ENCODE measurements at places on chromosomes 7 and 10.

- no peak for DNase-seq
Observed at GRCh38 chr10:101354328-101355071, 535 bp downstream of the BTRC start.

DNA sequence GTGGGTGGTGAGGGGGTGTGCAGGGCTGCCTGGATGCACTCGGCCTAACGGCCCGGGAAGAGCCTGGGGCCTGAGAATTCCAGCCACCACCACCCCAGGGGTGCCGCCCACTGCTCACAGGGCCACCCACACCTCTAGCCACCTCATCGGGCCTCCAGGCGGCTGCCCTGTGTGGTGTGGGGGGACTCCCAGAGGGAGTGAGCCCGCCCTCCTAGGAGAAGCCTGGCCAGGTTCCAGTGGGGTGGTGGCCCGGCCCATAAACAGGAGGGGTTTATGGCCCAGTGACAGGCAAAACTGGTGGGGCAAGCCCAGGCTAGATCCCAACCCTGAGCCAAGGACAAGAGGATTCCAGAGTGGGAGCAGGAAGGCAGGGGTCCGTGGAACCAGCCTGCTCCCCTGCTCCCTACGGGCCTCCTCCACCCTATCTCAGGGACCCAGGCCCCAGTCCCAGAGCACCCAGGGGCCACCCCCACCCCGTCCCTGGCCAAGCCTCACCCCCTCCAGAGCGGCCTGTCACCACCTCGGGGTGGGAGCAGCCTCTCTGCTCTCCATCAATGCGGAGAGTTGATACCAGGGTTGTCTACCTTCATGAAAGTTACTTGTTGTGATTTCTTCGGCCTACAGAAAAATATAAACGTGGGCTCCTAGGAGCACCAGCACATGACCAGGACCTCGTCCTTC lies 20.2 kb upstream of the PDGFA start:
- DNase-seq: no peak

DNA sequence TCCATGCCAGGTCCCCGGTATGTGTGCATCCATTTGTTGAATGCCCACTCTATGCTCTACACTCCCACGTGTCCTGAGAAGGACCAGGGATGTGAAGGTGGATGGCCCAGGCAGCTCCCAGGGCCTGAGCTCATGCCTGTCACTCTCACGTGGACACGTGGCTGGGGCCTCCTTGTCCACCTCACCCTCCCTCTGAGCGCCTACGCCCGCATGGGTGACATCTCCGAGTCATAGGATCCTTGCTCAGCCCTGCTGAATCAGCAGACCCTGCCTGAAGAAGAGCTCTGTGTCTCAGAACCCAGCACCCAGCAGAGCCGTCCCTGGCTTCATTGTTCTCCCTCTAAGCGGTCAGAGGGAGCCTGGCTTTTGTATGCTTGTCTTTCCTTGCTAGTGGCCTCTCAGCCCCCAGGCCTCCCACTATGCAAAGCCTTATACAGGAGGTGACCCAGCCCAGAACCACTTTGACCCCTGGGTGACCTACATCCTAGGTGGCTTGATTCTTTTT lies 107.9 kb upstream of the PPIF start:
- DNase-seq: no peak

GRCh38 chr10:19178675-19179074 lies 130.1 kb downstream of the MALRD1 start:
- DNase-seq: no peak

DNA sequence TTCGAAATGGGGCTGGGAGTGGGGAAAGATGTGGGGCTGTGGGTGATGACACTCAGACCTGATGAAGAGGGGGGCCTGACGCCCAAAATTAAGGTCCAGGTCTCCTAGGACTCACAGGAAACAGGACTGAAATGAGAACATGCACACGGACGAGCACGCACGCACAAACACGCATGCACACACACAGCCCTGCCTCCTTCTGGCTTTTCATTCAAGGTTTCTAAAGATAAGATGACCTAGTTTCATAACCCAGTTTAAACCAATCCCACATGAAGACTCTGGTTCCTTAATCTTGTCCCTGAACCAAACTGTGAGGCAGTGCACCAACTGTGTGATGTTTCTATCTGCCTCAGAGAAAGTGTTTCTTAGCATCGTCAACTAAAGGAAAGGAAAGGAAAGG lies 162.0 kb downstream of the DGKI start:
- DNase-seq: no peak

DNA sequence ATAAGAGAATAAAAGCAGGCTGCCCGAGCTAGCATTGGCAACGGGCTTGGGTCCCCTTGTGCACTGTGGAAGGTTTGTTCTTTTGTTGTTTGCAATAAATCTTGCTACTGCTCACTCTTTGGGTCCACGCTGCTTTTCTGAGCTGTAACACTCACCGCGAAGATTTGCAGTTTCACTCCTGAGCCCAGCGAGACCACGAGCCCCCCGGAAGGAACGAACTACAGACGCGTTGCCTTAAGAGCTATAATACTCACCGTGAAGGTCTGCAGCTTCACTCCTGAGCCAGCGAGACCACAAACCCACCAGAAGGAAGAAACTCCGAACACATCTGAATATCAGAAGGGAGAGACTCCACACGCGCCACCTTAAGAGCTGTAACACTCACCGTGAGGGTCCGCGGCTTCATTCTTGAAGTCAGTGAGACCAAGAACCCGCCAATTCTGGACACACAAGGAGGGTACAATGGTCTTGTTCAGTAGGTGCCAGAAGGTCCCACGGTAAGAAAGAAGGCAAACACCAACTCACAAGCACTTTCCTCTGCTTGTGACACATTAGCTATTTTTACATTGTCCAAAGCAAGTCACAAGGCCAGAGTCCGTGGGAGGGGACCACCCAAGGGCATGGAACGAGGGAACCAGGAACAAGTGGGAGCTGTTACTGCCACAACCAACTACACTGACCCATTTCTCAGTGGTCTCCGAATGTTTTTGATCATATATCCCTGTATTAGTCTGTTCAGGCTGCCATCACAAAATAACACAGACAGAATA lies 29.2 kb upstream of the CACUL1 start:
- DNase-seq: no peak

GRCh38 chr7:151871904-151872303 lies 5.0 kb downstream of the PRKAG2 start:
- no peak for DNase-seq

- no peak for DNase-seq
Observed at GRCh38 chr7:27600247-27600646, 62.4 kb downstream of the HIBADH start.

DNA sequence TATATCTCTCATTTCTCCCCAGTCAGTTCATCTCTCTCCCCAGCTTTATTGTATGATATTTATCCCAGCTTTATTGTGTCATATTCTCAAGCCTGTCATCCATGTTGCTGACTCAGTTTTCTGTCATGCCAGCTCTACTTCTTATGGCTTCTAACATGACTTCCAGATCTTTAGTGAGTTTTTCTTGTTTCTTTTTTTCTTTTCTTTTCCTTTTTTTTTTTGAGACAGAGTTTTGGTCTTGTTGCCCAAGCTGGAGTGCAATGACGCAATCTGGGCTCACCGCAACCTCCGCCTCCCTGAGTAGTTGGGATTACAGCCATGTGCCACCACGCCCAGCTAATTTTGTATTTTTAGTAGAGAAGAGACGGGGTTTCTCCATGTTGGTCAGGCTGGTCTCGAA lies 28.7 kb upstream of the CALU start:
- DNase-seq: no peak

DNA sequence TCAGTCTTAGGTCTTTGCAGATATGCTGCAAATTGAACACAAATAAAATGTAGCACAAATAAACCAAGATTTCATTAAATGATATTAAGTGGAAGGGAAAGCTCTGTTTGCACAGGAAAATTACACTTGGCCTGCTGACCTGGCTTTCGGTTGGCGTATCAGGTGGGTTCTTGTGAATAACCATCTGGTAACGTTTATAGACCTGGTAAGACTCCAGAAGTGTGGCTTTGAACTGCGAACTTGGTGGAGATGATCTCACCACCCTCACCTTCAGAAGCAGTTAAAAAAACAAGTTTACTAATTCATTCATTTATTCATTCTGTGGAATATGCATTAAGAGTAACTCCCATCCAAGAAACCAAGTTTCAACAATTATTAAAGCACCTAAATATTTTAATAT lies 28.1 kb downstream of the ATE1 start:
- no peak for DNase-seq

GRCh38 chr10:79159141-79159651 lies 90.4 kb downstream of the ZMIZ1 start:
- DNase-seq: no peak

DNA sequence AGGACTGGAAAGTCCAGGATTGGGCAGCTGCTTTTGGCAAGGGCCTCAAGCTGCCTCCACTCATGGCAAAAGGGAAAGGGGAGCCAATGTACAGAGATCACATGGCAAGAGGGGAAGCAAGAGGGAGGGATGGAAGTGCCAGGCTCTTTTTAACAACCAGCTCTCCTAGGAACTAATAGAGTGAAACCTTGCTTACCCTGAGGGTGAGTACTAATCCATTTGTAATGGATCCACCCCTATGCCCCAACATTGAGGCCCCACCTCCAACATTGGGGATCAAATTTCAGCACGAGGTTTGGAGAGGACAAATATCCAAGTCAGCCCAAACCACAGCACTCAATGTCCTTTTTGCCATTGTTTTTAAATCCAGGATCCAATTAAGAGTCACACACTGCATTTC lies 12.5 kb downstream of the HABP2 start:
- DNase-seq: no peak

DNA sequence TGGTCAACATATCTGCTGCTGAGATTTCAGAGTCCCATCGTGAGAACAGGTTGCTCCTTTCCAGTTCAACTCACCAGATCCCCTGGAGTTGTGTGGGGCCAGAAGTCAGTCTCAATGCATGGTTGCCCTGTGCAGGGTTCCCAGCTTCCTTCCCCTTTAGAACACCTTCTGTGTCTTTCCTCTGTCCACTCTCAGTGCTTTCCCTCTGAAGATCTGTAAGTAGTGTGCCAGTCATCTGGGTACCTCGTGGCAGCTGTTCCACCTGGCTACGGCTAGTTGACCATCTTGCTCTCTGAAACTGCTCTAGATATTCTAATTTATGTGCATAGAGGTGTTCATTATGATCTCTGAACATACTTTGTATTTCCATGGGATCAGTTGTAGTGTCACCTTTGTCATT lies 36.1 kb upstream of the PRSS37 start:
- no peak for DNase-seq

- DNase-seq: no peak
Observed at GRCh38 chr7:120742372-120742771, 115.6 kb downstream of the TSPAN12 start.

- DNase-seq: no peak
Observed at GRCh38 chr7:67654642-67655041, 658.0 kb downstream of the TYW1 start.

DNA sequence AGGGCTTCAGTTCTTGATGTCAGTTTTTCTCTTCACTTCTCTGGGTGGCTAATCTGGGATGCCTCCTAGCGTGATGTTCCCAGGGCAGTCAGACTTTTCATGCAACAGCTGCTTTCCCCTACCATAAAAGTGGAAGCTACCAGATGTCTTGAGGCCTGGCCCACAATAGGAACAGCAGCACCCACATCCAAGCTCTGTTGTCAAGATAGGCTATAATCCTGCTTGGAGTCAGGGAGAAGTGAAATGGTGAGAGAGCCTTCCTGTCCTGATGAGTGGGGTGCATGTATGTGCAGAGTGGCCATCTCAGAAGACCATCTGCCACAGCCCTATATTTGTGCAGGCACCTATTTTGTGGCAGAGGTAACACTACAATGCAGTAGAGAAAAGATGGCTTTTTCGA lies 108.0 kb downstream of the HTR5A start:
- no peak for DNase-seq

GRCh38 chr7:98651760-98652159 lies 34.7 kb downstream of the NPTX2 start:
- no peak for DNase-seq

DNA sequence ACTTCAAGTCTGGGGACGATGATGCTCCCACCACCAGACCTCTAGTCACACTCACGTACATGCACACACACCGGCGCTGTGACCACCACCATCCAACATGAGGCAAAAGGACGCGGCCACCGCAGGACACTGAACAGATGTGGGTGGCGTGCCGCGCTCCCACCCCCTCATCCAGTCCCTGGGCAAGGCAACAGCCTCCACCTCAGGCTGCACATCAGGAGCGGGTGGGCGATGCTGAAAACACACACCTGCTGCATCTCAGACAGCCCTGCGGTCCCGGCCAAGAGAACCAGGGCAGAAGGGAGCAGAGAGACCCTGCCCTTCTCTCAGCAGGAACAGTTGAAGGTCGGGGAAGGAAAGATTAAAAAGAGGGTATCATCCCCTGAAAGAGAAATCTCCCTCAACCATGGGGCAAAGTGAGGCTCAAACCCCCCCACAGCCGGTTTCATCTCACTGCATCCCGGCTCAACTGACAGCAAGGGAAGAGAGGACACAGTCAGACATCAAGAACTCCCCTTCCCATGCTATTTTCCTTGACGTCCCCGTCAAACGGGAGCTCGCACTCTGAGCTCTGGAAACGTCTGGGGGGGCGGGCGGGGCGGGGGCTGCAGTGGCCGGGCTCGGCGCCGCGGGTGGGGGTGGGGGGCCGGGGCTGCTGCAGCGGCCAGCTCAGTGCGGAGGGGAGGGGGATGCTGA lies 1.1 kb downstream of the CAMK2G start:
- DNase-seq: no peak

GRCh38 chr7:154474903-154475520 lies 422.8 kb downstream of the DPP6 start:
- no peak for DNase-seq

GRCh38 chr10:123462756-123463155 lies 203.4 kb upstream of the GPR26 start:
- no peak for DNase-seq

DNA sequence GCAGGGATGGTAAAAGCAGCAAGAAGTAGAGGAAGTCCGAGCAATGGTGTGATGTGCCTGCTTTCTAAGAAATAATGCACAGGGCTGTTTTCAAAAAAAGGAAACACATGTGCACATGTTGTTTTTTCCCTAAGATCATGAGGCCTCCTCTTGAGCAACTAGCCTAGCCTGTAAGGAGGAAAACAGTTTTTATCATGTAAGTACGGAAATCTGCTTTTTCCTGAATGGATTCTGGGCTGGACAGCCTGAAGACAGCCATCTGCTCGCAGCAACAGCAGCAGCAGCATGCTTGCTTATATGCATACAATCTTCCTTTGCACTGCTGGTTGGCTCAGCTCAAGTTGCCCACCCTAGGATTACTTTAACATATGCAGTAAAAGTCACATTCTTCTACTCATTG lies 87.1 kb downstream of the HIBADH start:
- DNase-seq: no peak

- DNase-seq: no peak
Observed at GRCh38 chr7:157077986-157078644, 60.6 kb upstream of the UBE3C start.
